Neural cell (in vitro differentiated cells): ENCODE measurements at places on chromosomes 2 and 18. TPM values are rescaled to one million over a fixed set of nuclear protein-coding genes. Genes with fewer than 3 reads are reported as not detected.

PROM2 gene
- polyA plus RNA-seq = 2.2 and 2.3 TPM in 2 replicates

GRHL1 gene
- 25.4 and 26.3 TPM in 2 replicates for polyA plus RNA-seq

VWA3B gene
- polyA plus RNA-seq = not detected in 2 replicates

CYP27C1 gene
- polyA plus RNA-seq = 0.84 and 2.3 TPM in 2 replicates

RFTN2 gene
- 0.06 TPM in 2 replicates for polyA plus RNA-seq

ING5 gene
- 22.8 and 33.9 TPM in 2 replicates for polyA plus RNA-seq

NPHP1 gene
- polyA plus RNA-seq = 2.7 and 8.0 TPM in 2 replicates

HAAO gene
- polyA plus RNA-seq = not detected in 2 replicates

DPYSL5 gene
- 111 and 157 TPM in 2 replicates for polyA plus RNA-seq

DYNAP gene
- polyA plus RNA-seq = not detected in 2 replicates

IL37 gene
- not detected in 2 replicates for polyA plus RNA-seq

INHBB gene
- 0.10 TPM in 1 of 2 replicates, not detected in the other for polyA plus RNA-seq

LGALSL gene
- 39.3 and 43.6 TPM in 2 replicates for polyA plus RNA-seq

NPAS2 gene
- 2.1 and 3.2 TPM in 2 replicates for polyA plus RNA-seq

SERPINE2 gene
- polyA plus RNA-seq = 38.5 and 40.1 TPM in 2 replicates

POMC gene
- polyA plus RNA-seq = not detected in 2 replicates

RNU2-63P gene
- not detected in 2 replicates for polyA plus RNA-seq

CRYGD gene
- polyA plus RNA-seq = not detected in 2 replicates

DIS3L2 gene
- 19.0 and 20.0 TPM in 2 replicates for polyA plus RNA-seq

ANKRD30B gene
- polyA plus RNA-seq = not detected in 2 replicates

LOXHD1 gene
- not detected in 2 replicates for polyA plus RNA-seq

COLEC12 gene
- 0.42 and 0.76 TPM in 2 replicates for polyA plus RNA-seq

REG3A gene
- not detected in 2 replicates for polyA plus RNA-seq
